ENCODE measurements at places on chromosomes 13 and 19. TPM values are rescaled to one million over a fixed set of nuclear protein-coding genes. Genes with fewer than 3 reads are reported as not detected.

YJU2 gene
- total RNA-seq = 34.7 TPM

C13orf42 gene
- total RNA-seq = not detected

ZNF607 gene
- total RNA-seq = 12.1 TPM

UNC13A gene
- total RNA-seq = 5.8 TPM

CLEC17A gene
- not detected for total RNA-seq

All from A673 (cell line).